ENCODE measurements at places on chromosomes 2 and 18.

GRCh38 chr2:60849187-60849586 lies 32.2 kb upstream of the REL start:
- DNase-seq = no peak

DNA sequence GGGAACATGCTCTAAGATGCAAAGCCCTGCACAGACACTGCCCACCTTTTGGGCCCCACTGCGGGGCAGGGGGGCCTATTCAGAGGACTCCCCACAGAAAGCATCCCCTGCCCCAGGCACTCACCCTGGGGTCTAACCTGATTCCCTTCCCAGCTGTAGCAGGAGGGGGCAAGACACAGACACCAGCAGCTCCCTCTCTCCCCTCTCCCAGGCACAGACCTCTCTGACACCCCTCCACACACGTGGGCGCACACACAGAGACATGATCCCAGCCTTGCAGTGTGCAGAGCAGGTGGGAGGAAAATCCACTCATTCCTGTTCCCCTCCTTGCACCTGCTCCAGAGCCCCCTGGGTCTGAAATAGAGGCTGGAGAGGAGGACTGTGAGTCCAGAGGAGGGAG lies 10.7 kb downstream of the TNS1 start:
- no peak for DNase-seq

DNA sequence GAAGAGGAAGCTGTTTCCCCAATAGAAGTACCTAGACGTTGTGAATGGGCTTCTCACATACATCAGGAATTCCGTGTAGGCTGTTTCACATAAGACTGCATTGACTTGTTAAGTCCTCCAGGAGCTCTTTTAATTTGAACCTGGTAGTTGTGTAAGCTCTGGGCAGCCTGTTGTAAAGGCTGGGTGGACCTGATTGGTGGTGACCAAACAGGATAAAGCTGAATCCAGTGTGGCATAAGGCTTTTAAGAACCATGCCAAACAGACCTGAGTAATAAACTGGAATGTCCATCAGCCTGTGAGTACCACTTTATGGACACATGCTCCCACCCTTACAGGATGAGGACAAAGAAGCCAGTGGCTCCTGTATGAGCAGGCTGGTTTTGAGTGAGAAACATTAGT lies 24.1 kb downstream of the RMND5A start:
- DNase-seq = no peak

GRCh38 chr2:200107514-200108217 lies 152.3 kb downstream of the MAIP1 start:
- no peak for DNase-seq

DNA sequence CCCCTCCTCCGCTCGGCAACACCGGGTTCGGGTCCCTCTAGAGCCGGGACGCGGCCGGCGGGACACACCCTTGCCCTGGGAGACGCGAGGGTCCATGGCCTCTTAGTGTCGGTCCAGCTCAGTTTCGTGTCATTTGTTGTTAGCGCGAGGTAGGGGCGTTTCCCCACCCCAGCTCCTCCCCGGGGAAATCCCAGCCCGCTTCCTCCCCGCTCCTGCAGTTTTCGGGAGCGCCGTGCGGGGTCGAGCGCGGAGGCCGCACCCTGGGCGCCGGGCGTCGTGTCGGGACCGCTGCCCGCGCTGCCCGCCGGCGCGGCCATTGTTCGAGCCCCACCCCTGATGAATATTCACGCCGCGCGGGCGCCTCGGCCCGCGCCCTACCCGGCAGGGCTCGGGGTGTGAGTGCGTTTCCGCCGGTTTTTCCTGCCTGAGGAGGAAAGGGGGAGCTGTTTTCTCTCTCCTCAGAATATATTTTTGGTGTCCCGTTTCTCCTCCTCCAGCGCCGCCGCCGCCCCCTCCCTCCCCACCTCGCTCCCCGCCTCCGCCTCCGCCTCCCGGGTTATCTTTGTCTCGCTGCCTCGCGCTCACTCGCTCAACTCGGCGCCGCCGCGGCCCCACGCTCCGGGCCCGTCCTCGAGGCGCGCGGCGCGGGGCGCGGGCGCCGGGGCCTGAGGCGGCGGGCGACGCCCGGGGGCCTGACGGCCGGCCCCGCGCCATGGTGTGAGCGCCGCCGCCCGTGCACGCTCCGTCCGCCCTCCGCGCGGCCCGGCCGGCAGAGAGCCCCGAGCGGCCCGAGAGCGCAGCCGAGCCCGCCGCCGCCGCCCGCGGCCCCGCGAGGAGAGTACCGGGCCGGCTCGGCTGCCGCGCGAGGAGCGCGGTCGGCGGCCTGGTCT lies at the start of gene MAP4K4:
TSS of gene MAP4K4 (plus strand) at position 584 of the 890 bp plus-strand sequence. CDS start 374 bp downstream, outside the sequence.
- DNase-seq = no peak

GRCh38 chr2:88126772-88127637 lies 857 bp downstream of the FABP1 start:
- DNase-seq = no peak

- DNase-seq = no peak
Observed at GRCh38 chr2:73903313-73903712, 10.5 kb downstream of the ACTG2 start.

DNA sequence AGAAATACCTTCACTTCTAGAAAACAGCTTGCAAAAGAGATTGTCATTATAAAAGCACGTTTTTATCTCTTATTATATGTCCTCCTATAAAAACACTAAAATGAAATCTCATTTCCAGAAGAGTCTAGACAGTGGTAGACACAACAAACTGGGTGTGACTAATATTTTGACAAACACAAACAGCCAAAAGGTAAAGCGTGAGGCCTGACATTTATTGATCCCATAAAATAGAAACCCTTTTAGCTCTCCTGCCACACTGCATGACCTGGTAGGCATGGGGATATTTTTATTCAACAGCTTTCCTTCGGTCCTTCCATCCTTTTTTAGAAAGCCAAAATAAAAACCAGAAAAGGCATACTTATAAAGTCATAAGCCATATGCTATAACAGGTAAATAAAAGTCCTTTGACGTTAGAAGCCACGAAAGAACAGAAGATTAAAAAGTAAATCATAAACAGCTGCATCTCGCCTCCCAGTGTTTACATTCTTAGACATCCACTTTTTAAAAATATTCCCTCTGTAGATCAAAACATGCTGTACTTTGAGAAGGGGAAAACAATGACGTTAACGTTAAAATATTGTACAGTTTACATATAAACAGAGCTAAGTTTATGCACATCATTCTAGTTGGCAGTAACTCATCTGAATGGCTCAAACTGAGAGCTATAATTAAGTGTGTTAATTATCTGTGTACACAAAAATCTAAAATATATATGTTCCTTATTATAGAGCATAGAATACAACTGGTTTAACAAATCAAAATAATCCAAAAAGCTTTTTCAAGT lies 44.6 kb downstream of the IRS1 start:
- no peak for DNase-seq

- DNase-seq = no peak
Observed at GRCh38 chr2:108926561-108927380, 62.2 kb downstream of the EDAR start.

DNA sequence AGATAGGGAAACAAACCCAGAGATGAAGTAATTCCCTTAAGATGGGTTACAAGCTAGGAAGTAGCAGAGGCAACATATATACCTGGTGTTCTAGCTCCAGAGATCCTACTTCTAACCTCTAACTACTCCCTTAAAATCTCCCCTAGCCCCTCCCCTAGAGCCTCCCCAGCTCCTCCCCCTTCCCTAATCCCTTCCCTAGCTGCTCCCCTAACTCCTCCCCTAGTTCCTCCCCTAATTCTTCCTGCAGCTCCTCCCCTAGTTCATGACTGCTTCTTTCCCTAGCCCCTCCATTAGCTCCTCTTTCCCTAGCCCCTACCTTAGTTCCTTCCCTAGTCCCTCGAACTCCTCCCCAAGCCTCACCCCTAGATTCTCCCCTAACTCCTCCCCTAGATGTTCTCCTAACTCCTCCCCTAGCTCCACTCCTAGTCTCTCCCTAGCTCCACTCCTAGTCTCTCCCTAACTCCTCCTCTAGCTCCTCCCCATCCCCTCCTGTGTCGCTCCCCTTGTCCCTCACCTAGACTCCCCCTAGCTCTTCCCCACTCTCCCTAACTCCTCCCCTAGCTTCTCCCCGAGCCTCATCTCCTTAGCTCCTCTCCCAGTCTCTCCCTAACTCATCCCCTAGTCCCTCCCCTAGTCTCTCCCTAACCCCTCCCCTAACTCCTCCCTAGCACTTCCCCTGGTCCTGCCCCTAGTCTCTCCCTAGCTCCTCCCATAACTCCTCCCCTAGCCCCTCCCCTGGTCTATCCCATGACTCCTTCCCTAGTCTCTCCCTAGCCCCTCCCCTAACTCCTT lies 108.9 kb downstream of the CD226 start:
- no peak for DNase-seq

- no peak for DNase-seq
Observed at GRCh38 chr2:74966887-74967286, 8.4 kb downstream of the POLE4 start.

DNA sequence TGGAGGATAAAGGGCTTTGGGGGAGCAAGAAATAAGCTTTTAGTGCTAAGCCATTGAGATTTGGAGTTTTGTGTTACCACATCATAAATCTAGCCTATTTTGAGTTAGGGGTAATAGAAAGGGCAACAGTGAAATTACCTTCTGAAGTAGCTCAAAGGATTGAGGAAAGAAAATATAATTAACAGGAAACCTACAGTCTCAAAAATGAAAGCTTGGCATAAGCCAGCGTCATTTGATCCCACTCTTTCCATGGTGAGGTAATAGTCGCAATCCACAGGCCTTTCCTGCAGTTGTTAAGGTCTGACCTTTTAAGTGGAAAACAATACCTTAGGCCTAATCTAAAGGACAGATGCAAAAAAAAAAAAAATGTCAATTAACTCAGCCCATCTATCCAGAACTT lies 182.7 kb downstream of the UXS1 start:
- DNase-seq = no peak

GRCh38 chr2:6932828-6933227 lies 15.6 kb downstream of the RNF144A start:
- no peak for DNase-seq

DNA sequence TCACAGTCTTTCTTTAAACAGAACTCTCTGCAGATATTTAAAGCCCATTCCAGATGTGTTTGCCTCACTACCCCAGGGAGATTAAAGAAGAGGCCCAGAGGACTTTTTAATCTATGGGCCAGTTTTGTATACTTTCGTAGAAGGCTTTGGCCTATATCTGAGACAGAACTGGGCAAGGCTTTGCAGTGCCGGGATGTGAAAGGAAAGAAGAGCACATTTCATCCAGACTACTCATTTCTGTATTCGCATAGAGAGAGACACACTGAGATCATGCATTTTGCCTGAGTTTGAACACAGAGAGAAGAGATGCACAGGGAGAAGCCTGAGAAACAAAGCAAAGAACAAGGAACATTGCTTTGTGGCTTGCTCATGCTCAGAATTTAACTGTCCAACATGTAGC lies 54.9 kb upstream of the SLC5A7 start:
- no peak for DNase-seq
